ENCODE measurements at places on chromosomes 6 and 20. TPM values are rescaled to one million over a fixed set of nuclear protein-coding genes. Genes with fewer than 3 reads are reported as not detected.

Gene PNPLA1
- total RNA-seq: not detected

Gene RAET1L
- not detected for total RNA-seq

Gene GSS
- 54.1 TPM for total RNA-seq

Gene CCM2L
- total RNA-seq: 27.3 TPM

Gene POU5F1
- 0.19 TPM for total RNA-seq

Gene GFRA4
- total RNA-seq: not detected

Gene PFDN6
- 35.5 TPM for total RNA-seq

Gene PAK5
- not detected for total RNA-seq

Gene BEND3
- total RNA-seq: 3.0 TPM

Gene HLA-G
- not detected for total RNA-seq

Gene COL20A1
- total RNA-seq: not detected

Gene RAD21L1
- not detected for total RNA-seq

Gene HM13
- total RNA-seq: 31.6 TPM

Gene STMND1
- not detected for total RNA-seq

Gene RAET1E
- total RNA-seq: not detected

Gene MYMX
- total RNA-seq: 0.31 TPM

Gene TRDN
- total RNA-seq: not detected

Gene TAF4
- total RNA-seq: 2.4 TPM

Gene PRICKLE4
- total RNA-seq: 2.3 TPM

Gene OXT
- not detected for total RNA-seq

Gene ANKRD66
- not detected for total RNA-seq

Gene GMPR
- 19.3 TPM for total RNA-seq

All from bladder microvascular endothelial cell (primary cell).